BJ (cell line): ENCODE measurements at places on chromosomes 2 and 18. TPM values are rescaled to one million over a fixed set of nuclear protein-coding genes. Genes with fewer than 3 reads are reported as not detected.

IL36G gene
- not detected in 2 replicates for polyA plus RNA-seq

SH3YL1 gene
- polyA plus RNA-seq, result 19.0 and 25.8 TPM in 2 replicates

ACMSD gene
- not detected in 2 replicates for polyA plus RNA-seq

GPR45 gene
- not detected in 2 replicates for polyA plus RNA-seq

ALK gene
- polyA plus RNA-seq, result not detected in 2 replicates

RTP5 gene
- not detected in 2 replicates for polyA plus RNA-seq

TSPYL6 gene
- polyA plus RNA-seq, result not detected in 2 replicates

CPLX4 gene
- not detected in 2 replicates for polyA plus RNA-seq

DNA sequence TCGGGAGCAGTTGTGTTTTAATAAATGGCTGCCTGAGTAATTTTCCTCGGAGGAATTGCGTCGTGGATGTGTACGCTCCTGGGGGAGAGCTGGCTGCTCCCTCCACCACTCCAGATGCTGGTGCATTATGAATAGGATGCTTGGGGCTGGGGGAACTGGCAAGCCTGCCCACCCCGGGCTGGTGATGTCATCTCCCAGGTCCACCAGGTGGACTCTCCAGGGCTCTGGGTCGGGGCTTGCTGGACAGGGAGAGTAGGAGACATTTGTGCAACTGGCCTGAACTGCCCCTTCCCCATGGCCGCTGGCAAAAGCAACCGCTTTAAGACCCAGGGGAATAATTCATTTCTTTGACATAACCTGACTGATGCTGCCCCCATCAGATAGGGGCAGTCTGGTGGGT is 158.7 kb downstream of the KLHL29 start:
- no peak for DNase-seq

- DNase-seq, result no peak
Observed at GRCh38 chr18:76410660-76411417, 84.2 kb downstream of the ZNF516 start.

- DNase-seq, result peak; percentile 45
Observed at GRCh38 chr2:39416140-39416539, 20.9 kb downstream of the MAP4K3 start.

DNA sequence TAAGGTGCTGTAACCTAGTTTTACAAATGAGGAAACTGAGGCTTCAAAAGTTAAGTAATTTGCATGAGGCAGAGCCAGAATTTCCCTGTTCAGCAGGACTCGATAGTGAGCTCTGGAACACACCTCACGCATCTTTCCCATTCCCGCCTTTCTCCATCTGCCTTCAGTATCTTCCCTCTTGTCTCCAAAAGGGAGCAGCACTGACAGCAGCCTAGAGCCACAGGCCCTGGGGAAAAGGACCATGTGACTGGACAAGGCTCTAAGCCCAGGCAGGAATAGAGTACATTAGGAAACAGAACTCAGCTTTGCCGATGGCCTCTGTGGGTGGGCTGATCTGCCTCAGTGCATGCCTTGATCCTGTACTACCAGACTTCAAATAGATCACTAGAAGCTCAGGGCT is 21.5 kb downstream of the GPR155 start:
- no peak for DNase-seq

GRCh38 chr2:19611491-19612332 is 253.3 kb upstream of the OSR1 start:
- DNase-seq, result peak; percentile 98

DNA sequence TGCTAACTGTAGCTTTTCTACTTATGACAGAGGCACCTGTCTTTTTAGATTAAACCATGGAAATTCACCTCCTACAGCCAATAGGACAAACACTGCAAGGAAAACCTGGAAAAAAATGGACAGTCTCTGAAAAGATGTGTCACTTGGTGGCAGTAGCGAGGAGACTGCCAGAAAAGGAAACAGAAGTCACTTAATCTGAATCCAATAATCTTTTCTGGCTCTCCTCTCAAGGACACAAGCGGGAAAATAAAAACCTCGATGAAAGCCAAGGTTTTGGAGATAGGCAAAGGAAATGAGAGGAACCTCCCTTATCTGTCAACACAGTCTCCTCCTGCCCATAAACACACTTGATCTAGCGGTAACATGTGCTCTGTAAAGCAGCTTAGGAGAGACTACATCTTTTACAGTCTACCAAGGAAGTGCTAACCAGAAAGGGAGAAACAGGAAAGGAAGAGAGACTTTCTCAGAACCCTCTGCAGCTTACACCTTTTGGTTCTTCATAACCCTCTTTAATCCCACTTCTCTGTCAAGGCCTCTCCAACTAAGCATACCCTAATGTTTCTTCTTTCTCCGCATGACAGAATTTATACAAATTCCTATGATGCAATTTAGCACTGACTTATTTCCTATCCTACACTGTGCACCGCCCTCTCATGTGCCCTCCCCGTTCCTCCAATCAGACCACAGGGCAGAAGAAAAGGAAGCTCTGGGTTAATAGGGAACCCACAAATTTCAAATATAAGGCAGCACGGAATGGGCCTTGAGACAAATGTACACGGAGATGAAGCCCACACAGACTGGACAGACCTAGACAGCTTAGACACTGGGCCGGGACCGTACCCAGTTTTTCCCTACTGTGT is 52.8 kb downstream of the CLASP1 start:
- peak; percentile 19 for DNase-seq

DNA sequence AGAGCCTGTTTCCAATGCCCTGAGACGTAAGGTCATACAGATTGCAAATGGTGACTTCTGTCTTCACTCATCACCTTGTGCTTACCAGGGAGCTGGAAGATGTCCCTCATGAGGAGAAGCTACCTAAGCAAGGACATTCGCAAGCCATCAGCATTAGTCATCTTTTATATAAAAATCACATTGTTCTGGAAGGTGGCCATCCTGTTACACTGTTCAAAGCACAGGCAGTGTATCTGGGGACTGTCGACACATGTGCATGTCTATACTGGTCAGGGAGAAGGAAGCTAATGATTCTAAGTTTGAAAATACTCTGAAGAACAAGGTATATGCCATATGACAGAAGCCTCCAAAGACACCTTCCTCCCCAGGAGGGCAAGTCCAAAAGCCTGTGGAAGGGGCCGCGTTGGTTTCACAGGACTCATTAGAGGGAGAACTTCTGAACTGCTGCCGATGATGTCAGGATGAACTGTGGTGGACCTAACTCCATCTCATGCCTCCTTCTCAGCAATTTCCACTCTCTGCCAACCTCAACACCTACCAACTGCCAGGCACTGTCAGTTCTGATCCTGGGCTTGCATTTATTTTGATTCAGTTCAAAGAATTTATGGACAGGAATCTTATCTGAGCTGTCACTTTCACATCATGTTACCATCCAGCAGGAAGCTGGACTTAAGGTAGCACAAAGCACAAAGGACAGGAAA is 39.4 kb downstream of the DNER start:
- no peak for DNase-seq

DNA sequence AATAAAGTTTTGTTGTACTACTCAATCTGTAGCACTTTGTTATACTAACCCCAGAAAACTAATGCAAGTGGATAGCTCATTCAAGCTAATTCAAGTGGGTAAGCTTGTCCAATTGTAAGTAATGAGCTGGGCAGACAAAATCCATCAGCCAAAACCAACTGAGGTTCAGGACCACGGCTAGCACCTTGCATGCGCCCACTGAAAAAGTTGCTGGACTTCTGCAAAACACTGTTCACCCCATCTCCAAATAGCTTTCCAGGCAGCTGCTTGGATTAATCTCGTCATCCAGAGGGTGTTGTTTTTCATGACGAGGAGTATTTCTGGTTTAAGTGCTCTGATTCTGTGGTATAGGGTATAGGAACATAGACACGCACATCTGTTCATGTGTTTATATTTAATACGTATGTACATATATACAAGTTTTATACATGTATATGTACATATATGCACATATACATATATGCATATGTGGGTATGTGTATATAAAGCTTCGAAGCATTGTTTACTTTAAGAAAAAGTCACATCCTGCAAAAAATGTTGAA is 307.5 kb downstream of the GALR1 start:
- DNase-seq, result no peak

GRCh38 chr2:44450082-44450481 is 88.3 kb downstream of the CAMKMT start:
- no peak for DNase-seq

GRCh38 chr2:58137221-58137620 is 90.6 kb downstream of the VRK2 start:
- DNase-seq, result no peak

DNA sequence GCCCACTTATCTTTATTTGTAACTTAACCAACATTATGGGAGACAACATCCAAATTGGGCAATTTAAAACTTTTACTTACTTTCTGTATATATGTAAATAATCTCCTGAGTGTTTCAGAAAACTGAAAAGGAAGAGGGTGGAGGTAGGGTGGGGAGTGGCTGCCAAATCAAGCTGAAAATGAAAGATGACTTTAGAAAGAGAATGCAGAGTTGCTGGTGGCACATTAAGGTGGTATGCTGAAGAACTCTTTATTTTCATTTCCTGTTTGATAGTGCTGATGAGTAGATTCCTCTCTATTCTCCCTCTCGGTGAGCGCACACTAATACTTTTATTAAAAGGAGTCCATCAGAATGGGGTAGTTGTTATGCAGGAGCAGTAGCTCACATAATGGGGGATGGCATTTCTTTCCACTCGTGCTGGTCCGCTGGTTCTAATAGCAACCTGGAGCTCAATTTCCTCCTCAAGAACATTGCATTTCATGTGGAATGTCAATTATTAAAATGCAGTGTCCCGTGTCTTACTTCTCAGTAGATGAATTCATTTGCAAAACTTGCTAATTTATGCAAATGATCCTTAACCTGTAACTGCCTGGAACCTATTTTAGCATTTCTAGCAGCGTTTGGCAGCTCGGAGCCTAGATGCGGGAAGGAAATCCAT is 466.9 kb upstream of the HNRNPA3 start:
- DNase-seq, result no peak

DNA sequence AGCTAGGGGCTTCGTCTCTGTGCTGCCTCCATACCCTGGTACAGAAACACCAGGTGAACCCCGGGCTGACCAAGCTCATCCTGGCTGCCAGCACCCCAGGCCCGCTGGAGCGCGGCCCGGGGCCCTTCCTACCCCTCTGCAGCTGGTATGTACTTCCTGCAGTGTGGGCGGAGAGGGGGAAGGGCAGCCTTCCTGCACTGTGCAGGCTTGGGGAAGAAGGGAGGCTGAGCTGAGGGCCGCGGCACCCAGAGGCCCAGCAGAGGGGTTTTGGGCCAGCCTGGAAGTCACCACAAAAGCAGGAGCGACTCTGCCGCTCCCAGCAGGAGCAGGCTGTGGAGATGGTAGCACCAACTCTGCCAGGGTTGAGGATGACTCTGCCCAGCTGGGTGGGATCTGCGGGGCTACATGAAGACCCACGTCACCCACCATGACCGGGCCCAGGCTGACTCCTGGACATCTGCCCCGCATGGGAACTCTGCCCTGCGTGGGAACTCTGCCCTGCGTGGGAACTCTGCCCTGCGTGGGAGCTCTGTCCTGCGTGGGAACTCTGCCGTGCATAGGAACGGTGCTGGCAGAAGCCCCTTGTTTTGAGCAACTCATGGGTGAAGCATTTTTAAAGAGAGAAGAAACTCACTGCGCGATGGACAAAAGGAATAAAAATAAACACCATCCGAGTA is 273.3 kb downstream of the NDUFA10 start:
- DNase-seq, result no peak

DNA sequence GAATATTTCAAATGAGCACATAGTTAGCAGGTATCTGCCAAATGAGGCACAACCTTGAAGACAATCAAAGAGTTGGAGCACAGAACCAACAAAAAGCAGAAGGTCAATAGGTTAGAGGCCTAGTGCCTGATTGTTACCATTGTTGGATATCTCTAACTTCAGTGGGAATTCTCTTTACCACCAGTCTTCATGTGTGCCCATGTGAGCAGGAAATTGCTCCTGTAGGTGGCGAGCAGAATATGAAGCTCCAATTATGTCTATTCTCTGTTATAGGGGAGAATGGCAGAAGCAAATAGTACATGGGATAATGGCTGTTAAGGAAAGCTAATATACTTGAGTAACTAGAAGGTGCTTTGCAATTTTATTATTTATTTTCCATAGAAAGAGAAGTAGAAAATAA is 14.9 kb upstream of the ZNF385B start:
- no peak for DNase-seq

DNA sequence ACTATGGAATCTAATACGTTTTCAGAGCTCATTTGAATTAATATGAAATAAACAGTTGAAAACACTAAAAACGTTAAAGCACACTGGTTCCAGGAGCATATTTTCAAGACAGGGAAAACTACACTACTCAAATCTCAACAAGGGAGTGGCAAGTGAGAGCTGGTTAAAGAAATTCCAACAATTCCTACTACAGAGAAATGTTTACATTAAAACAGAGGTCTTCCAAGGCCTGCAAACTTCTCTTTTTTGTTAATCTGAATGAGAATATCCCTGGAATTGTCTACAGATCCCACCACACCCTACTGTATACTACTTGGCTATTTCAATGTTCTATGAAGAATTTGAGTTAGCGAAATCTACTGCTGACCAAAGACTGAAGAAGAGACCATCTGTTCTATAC is 231.5 kb downstream of the ZEB2 start:
- no peak for DNase-seq

DNA sequence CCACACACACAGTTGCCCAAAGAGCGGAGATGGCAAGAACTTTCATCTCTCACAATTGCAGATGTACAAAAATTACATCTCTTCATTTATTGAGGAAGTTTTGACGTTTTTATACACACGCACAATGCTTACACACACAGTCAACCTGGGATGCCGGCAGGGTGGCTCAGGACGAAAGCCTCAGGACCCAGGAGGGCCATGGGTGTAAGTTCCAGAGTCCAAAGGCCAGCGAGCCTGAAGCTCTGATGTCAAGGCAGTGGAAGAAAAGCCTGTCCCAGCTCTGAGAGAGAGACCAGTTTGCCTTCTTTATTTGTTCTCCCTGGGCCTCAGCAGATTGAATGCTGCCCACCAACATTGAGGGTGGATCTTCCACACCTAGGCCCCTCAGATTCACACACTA is 10.1 kb downstream of the AMER3 start:
- no peak for DNase-seq

DNA sequence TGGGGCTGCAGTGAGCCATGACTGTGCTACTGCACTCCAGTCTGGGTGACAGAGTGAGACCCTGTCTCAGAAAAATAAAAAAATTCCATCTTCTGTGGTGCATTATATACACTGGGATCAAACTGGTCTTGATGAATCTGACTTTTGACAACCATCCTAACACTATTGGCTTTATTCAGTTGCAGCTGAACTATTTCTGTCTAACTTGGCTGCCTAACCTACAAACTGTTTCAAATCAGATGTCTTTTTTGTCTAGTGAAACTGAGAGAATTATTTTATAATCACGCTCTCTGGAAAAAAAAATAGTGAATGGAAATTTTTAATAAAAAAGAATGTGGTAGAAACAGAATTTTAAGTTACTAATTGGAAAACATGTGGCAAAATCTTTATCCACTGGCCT is 15.0 kb downstream of the CTLA4 start:
- no peak for DNase-seq

- DNase-seq, result no peak
Observed at GRCh38 chr2:25279091-25279651, 62.6 kb downstream of the DNMT3A start.

GRCh38 chr2:38142627-38143026 is 66.7 kb upstream of the CYP1B1 start:
- DNase-seq, result no peak
